ENCODE measurements at places on chromosomes 7 and 10. TPM values are rescaled to one million over a fixed set of nuclear protein-coding genes. Genes with fewer than 3 reads are reported as not detected.

DNA sequence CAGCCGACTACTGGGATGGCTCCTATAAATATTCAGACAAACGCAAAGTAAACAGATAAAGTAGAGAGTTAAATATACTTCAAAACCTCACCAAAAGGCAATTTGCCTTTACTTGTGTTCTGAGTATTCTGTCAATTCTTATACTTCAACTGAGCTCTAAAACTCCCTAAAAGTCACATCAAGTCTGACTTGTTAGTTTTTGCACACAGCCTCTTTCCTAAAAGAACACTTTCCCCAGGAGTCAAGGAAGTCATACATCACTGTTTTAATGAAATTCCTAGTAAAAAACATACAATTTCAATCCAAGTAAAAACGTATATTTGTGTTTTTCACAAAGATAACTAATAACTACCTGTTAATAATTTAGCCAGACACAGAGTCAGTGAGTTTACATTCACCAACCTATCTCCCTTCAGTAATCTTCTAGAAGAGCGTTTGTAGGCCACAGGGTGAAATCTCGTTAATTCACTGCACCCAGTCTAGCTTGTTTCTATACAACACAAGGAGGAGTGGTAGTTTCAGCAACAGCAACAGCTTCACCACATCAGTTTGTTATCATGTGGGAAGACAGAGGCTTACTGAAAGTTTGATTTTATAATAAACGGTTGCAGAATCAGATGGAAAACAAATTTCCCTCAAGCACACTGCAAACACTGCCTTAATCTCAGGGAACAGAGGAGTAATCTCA lies 2.7 kb downstream of the COBL start:
- no peak for DNase-seq

DNA sequence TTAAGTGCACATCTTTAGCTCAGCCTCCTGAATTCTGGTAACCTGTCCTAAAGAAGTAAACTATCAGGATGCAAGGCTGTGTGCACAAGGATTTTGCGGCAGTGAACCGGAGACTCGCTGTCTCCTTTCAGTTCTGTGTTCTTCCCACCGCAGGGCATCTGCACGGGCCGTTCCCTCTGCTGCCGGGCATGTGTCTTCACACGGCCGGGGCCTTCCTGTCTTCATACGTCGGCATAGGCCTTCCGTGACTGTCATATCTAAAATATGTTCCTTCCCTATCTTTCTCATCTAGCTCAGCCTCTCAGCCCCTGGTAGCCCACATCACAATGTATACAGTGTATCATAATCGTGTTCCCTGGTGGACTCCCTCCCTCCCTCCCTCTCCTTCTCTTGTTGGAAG lies 16.4 kb downstream of the PALD1 start:
- DNase-seq, result no peak

DNA sequence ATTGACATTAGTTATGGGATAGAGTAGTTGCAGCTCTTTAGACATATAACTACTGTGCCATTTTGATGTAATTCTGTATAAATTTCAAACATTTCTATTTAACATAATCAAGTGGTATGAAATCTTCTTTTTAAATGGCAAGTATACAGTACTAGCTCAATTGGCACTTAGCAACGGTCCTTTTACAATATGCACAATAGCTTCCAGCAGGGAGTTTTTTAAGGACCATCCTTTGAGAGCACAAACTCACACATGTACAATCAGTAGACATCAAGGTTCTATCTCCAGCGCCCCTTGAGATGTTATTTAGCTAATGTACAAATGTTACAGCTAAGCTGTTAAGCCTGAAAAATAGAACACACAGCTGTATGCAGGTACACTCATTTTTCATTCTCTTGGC lies 480.7 kb downstream of the TFEC start:
- no peak for DNase-seq

DNA sequence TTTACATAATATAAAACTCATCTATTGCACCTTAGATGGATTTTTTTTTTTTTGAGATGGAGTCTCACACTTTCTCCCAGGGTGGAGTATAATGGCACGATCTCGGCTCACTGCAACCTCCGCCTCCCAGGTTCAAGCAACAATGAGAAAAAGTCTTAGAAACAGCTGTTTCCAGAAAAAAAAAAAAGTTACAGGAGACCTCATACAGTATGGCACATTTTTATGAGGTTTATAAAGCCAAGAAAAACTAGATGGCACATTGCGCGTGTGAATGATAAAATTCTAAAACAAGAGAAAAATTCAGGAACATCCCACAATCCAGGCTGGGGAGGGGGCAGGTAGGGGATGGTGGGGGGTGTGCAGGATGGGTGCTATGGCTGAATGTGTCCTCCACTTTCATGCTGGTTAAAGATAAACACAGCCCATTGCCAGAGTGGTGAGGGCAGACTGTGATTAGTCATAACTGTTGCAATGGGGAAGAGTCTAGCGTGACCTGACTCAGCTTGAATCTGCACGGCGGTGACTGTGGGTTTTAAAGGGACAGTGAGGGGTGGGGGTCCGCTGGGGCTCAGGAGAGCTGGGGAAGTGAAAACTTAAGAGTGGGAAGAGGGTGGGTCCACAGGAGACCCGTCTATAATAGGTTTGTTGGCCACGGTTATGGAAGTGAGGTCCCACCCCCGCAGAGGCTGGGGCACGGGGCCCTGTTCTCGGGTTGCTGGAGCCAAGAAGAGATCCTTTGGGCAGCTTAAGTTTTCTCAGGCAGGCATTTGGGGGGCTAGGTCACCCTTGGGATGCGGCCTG lies 11.9 kb upstream of the LRRC27 start:
- peak; percentile 43 for DNase-seq

- no peak for DNase-seq
Measured at GRCh38 chr10:49359349-49360270, 36.3 kb downstream of the DRGX start.

DNA sequence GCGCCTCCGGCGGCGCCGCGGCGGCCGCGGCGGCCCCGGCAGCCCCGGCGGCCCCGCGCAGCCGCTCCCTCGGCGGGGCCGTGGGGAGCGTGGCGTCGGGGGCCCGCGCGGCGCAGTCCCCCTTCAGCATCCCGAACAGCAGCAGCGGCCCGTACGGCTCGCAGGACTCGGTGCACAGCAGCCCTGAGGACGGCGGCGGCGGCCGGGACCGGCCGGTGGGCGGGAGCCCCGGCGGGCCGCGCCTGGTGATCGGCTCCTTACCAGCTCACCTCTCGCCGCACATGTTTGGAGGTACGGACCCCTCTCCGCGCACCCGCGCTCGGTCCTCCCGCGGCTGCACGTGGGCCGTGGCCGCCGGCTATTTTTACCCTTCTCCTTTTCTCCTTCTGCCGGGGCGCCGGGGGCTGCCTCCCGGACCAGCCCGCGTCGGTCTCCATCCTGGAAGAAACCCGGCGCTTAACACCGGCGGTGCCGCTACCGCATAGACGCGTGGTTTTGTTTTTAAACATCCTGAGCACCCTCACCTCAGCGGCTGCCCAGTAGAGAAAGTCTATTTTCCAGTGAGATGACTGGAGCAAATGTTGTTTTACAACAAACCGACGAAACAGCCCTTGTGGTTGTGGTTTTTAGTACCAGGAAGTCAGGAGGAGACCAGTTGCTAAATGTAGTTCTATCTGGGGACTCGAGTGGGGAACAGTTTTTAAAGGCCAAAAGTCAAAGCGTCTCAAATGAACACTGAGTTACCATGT lies 1.3 kb downstream of the ZNRF2 start:
- DNase-seq, result peak; percentile 87

DNA sequence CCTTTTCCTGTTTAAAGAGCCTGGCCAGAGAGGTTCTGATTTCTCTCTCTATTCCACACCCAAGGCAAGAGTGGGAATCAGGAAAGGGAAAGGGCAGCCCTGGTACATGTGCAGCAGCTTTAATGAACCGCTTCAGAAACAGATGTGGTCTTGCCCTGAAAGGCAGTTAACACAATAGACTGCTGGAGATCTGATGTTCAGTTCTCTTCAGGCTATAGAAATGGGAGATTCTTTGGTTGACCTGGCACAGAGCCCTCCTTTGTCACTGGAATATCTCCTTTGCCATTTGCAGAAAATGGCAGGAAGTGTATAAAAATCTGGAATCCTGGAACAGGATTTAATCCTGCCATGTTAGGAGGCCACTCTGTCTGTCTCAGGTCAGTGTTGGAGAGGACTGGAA lies 36.3 kb upstream of the EXOC6 start:
- no peak for DNase-seq

DNA sequence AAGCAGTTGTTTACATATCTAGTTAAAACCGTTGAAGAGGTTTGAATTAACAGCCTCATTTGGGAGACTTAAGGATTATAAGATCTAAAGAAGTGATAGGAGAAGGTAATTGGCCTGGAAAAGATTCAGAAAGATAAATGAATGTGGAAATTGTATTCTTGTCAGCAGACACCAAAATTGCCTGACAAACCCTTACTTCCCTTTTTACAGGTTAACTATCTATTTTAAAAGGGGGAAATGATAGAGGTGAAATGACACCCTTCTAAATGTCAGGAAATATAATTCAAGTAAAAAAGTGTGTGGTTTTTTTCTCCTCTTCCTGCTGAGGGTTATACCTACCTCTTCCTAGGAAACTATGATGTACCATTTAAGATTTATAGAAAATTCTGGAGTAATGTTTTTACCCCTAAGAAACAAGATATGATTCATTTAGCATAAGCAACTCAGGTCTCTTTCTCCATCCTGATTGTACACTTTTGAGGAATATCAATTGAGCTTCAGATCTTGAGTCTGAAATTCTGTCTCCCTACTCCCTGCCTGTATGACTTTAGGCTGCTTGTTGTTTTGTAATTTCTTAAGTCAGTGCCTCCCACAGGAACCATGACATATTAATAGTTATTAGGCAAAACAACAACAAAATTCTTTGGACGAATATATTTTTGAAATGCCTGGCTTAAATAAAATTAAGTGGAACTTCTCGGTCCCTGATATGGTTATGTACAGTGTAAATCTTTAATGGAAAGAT lies 250.4 kb downstream of the RNLS start:
- DNase-seq, result no peak

DNA sequence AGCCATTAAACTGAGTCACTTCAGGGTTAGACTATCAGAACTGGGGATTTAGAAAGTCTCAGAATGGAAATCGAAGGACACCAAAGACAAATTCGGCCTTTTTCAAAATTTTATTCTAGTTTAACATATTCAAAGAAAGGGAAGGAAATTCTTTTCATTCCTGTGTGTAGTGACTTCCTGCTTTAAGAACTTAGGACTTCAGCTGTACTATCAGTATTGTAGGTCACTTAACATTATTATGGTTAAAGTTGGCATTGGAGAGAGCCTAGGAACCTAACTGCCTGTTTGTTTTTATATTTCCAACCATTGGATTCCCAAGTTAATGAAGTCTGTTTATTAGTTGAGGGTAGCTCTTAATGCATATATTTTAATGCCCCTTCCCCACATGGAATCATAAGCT lies 63.7 kb downstream of the PTEN start:
- no peak for DNase-seq

DNA sequence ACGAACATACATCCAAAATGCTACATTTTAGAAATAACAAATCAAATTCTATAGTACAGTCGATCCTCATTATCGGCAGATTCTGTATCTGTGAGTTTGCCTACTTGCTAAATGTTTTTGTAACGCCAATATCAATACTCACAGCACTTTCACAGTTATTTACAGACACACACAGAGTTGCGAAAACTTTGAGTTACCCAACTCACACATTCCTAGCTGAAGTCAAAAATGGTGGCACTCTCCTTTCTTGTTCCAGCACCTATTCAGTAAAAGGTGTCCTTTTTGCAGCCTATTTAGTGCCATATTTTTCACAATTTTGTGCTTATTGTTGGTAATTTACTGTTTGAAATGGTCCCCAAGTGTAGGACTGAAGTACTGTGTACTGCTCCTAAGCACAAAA lies 161.7 kb downstream of the AKR1D1 start:
- no peak for DNase-seq

- DNase-seq, result peak; percentile 62
Measured at GRCh38 chr7:94374231-94374630, 20.5 kb upstream of the COL1A2 start.

- no peak for DNase-seq
Measured at GRCh38 chr10:129910861-129911260, 53.2 kb downstream of the EBF3 start.

DNA sequence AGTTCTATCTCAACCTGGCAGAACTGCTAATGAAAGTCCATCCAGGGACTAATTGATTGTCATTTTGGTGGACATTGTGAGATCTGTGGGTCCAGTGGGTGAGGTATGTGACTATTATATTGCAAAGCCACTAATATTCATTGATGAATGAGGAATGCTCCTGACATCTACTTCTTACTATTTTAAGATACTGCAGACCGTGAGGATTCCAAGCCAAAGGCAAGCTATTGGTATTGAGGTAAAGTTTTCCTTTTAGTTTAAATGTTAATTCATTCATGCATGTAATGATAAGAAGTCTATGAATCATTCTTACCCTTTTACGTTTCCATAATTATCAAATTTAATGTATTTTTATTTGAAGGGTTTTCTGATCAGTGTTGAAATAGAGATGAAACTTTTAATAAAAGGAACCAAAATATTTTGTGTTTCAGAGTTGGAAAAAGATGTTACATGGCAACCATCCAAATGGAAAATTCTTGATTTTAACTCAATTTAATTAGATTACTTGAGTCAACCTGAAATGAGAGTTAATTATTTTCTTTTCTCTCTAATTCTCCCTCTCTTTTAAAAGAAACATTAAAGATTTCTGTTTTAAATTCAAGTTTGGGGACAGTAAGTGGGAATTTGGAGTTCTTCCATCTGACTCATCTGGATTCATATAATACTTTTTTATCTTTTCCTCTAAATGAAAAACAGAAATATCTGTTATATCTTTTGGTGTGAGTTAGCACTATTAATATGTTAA lies 39.6 kb downstream of the NUP205 start:
- DNase-seq, result no peak

GRCh38 chr7:55481155-55481554 lies 91.1 kb downstream of the VOPP1 start:
- DNase-seq, result no peak

GRCh38 chr7:106034383-106034782 lies 71.3 kb downstream of the CDHR3 start:
- no peak for DNase-seq

- no peak for DNase-seq
Measured at GRCh38 chr10:3538291-3538655, 246.7 kb downstream of the KLF6 start.

- no peak for DNase-seq
Measured at GRCh38 chr7:44213877-44214388, 13.2 kb downstream of the YKT6 start.

Gene GTF2IRD1
- 28.5 TPM for total RNA-seq

Gene IKZF1
- total RNA-seq, result 7.9 TPM

Gene IFIT1
- total RNA-seq, result 4.0 TPM

Gene SCART1
- 2.2 TPM for total RNA-seq

Gene CALML3
- 181 TPM for total RNA-seq

Gene ETV1
- total RNA-seq, result 1.0 TPM

Gene CPA4
- total RNA-seq, result 44.4 TPM

Gene PKD2L1
- total RNA-seq, result not detected

Gene MRPL43
- 82.2 TPM for total RNA-seq

Gene HACD1
- total RNA-seq, result 0.80 TPM

Gene ALOX5
- 7.4 TPM for total RNA-seq

Gene TAS2R5
- 1.3 TPM for total RNA-seq

Gene MCM7
- 52.2 TPM for total RNA-seq

Gene AOC1
- total RNA-seq, result 5.6 TPM

Data from lower leg skin (tissue), 4 donors.